ENCODE measurements at places on chromosomes 16 and 17. TPM values are rescaled to one million over a fixed set of nuclear protein-coding genes. Genes with fewer than 3 reads are reported as not detected.

The SLC7A6 gene
- 106 TPM for total RNA-seq

DNA sequence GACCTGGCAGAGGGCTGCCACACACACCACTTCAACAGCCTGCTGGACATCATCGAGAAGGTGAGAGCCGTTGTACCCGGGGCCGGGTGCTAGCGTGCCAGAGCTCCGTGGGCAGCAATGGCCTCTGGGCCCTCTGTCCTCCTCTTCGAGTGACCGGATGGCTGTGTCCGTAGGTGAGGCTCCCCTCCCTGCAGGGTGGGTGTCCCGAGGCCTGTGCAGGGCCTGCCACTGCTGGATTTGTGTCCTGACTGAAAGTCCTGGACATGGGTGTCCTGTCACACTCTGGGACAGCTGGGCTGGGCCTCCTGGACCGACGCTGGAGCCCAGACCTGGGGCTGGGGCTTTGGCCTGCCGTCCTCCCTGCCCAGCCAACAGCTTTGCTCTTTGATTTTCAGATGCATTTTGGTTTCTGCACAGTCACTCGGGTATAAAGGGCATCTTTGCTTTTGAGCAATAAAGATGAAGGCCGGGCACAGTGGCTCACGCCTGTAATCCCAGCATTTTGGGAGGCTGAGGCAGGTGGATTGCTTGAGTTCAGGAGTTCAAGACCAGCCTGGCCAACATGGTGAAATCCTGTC lies 16.7 kb downstream of the TSC2 start:
- peaks cover 24% of the 10 kb centered on the region for H3K36me3 ChIP-seq
- H3K27ac ChIP-seq: no peak overlapping the region
- DNase-seq: no peak
- H3K4me1 ChIP-seq: no peaks in the 10 kb centered on the region
- no peaks in the 10 kb centered on the region for H3K27me3 ChIP-seq
- no peak overlapping the region for H3K4me3 ChIP-seq

DNA sequence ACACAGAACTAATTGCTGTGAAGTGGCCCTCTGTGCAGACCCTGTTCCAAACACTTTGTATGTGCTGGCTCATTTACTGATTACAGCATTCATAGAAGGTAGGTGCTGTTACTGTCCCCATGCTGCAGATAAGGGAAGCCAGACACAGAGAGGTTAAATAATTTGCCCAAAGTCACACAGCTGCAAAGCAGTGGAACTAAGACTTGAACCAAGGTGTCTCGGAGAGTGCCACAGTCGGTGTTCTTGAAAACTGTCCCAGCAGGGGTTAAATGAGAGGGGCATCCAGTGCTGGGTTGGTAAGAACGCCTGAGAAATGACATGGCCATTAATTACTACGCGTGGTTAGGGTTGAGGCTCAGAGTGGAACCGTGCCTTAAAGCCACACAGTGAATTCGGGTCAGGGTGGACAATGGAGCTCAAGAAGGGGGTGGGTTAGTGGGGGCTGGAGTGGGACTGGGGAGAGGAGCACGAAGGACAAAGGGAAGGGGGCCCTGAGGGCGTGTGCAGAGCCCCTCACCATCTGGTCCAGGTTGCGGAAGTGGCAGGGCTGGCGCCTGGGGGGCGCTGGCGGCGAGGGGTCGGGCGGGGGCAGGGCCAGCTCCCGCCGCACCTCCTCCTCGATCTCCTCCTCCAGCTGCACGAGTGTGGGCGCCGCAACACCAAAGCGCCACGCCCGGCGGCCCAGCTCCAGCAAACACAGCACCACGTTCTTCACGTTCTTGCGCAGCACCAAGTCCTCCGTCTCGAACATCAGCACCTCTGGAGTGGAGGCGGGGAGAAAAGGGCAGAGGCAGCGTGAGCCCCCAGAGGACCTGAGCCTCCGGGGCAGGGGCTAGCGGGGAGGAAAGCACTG lies 3.3 kb downstream of the GAS2L2 start:
- H3K27me3 ChIP-seq: peaks cover 37% of the 10 kb centered on the region
- no peak for DNase-seq
- peaks cover 18% of the 10 kb centered on the region for H3K4me1 ChIP-seq
- H3K36me3 ChIP-seq: no peaks in the 10 kb centered on the region
- no peak overlapping the region for H3K27ac ChIP-seq
- peak overlapping the region; percentile 47 for H3K4me3 ChIP-seq

The CCL1 gene
- 111 TPM for total RNA-seq

- no peak for DNase-seq
- H3K27ac ChIP-seq: no peak overlapping the region
- no peaks in the 10 kb centered on the region for H3K4me1 ChIP-seq
Measured at GRCh38 chr17:49547566-49547965, 28.1 kb upstream of the NXPH3 start.

DNA sequence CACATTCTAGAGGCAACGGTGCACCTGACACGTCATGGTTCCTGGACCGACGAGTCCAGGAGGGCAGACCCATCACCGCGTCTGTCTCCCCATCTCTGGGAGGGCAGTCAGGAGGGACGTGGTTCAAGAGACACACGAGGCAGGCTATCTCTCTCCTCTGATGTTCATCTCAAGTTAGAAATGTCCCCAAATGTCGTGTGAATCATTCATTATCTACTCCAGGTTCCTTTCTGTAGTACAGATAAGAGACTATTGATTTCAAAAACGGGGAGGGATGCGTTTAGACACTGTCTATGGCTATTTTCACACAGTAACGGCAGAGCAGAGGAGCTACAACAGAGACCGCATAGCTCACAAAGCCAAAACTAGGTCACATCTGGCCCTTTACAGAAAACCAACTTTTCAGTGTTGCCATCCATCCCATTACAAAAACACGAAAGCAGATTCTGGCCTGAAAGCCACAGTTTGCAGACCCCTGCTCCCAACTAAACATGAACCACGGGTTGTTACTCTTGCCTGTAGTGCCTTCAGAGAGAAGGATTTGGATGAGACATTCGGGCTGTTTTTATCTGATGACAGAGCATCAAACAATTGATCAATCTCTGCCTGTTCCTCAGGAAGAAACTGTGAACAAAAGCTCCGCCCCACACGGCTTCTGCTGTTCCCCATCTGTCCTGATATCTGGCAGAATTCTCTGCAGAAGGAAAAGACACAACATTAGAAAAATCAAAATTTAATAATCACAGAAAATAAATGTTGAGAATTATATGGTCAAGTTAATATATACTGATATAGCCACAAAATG lies 6.8 kb downstream of the MEAK7 start:
- H3K4me1 ChIP-seq: peaks cover 2% of the 10 kb centered on the region
- H3K27me3 ChIP-seq: no peaks in the 10 kb centered on the region
- no peak overlapping the region for H3K27ac ChIP-seq

The TEX19 gene
- total RNA-seq: 0.09 TPM

The PLA2G10 gene
- total RNA-seq: not detected

DNA sequence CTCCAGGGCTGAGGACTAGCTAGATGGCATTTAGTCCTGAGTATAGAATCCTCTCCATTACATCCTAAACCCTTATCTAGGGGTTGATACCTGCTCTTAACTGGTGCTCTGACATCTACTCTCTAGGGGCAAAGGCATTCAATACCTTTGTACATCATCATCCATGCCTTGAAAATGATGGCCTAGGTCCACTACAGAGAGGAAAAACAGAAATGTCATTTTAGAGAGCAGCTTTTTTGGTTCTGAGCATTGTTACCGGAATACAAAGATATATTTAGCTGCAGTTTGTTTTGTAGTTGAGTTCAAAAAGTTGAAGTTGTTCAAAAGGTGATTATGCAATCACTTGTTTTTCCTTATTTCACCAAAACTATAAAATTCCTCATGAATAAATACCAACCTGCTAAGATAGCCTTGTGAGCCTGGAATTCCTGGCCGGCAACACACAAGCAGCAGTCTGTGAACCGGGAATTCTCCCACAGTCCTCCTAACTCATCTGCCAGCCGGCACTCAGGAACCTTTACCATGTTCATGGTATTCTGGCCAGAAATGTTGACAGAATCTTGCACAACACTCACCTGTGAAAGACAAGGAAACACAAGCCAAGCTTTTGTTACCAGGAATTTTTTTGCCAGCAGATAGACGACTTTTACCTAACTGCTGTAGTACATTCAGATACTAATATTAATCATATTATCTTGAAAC lies 35.4 kb downstream of the NXPH3 start:
- peaks cover 37% of the 10 kb centered on the region for H3K36me3 ChIP-seq
- no peak overlapping the region for H3K4me3 ChIP-seq
- peaks cover 4% of the 10 kb centered on the region for H3K4me1 ChIP-seq
- H3K27ac ChIP-seq: no peak overlapping the region

- peaks cover 5% of the 10 kb centered on the region for H3K4me1 ChIP-seq
- H3K4me3 ChIP-seq: no peak overlapping the region
- peaks cover 25% of the 10 kb centered on the region for H3K27me3 ChIP-seq
Measured at GRCh38 chr16:58451945-58452401, 48.0 kb upstream of the NDRG4 start.

The MMP28 gene
- not detected for total RNA-seq

The TBCD gene
- total RNA-seq: 117 TPM

- H3K27me3 ChIP-seq: no peaks in the 10 kb centered on the region
- no peak for DNase-seq
- H3K27ac ChIP-seq: no peak overlapping the region
- no peaks in the 10 kb centered on the region for H3K36me3 ChIP-seq
- no peak overlapping the region for H3K4me3 ChIP-seq
Measured at GRCh38 chr16:88526906-88527185, 43.4 kb upstream of the ZC3H18 start.

The KRTAP9-2 gene
- not detected for total RNA-seq

The KRTAP2-3 gene
- total RNA-seq: not detected

DNA sequence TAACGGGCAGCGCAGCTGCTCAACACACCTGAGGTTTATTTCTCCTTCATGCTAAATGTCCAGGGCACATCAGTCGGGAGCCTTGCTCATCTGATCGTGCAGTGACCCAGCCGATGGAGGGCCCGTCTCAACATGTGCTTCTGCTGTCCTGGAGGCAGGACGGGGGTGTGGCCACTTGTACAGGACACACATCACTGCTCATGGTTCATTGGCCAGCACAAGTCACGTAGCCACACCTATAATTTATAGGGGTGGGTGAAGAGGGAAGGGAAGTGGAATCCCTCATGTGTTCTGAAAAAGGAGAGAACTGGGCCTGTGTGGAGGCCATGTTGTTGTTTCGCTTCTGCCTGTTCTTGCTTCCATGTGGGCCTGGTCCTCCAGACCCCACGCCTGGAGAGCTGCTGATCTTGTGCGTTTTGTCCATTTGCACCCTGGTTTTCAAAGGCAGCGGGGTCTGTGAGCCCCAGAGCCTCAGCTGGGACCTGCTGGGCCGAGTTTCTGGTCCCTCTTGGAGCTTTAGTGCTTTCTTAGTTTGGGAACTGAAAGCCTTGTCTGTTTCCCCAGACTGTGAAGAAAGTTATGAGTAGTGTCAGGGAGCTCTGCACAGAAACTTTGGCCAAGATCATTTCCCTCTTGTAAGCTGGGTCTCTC lies 60.5 kb downstream of the CMIP start:
- H3K4me3 ChIP-seq: no peak overlapping the region
- DNase-seq: no peak
- H3K4me1 ChIP-seq: peaks cover 12% of the 10 kb centered on the region
- H3K27me3 ChIP-seq: no peaks in the 10 kb centered on the region
- no peaks in the 10 kb centered on the region for H3K36me3 ChIP-seq

- DNase-seq: no peak
- H3K27me3 ChIP-seq: peaks cover 4% of the 10 kb centered on the region
- peaks cover 12% of the 10 kb centered on the region for H3K4me1 ChIP-seq
- H3K4me3 ChIP-seq: peak overlapping the region; percentile 75
- no peaks in the 10 kb centered on the region for H3K36me3 ChIP-seq
- no peak overlapping the region for H3K27ac ChIP-seq
Measured at GRCh38 chr16:380762-381011, 1.1 kb downstream of the PGAP6 start.

DNA sequence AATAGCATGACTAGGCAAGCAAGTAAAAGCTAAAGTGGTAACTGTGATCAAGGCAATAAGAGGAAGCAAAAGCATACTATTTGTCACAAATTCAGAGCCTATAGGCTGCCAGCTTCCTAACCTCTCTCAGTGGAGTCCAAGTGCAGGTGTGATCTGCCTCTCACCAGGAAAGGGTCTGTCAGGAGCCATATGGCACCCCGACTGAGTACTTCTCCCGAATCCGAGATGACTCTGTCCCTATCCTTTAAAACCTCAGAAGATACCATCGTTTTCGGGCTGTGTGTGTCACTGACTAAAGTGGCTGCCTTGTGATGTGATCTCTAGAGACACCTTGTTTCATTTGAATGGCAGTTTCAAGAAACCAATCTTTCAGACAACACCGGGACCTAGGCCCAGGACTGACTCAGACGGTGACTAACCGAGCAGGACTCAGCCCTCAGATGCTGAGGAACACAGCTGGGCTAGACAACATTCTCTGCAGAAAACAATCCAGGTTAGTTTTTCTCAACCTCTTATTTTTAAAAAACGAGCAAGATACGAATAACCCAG lies 63.6 kb downstream of the SMG6 start:
- H3K4me1 ChIP-seq: peaks cover 61% of the 10 kb centered on the region
- H3K27ac ChIP-seq: peak overlapping the region; percentile 90
- H3K27me3 ChIP-seq: no peaks in the 10 kb centered on the region

The MBTPS1 gene
- total RNA-seq: 52.3 TPM

DNA sequence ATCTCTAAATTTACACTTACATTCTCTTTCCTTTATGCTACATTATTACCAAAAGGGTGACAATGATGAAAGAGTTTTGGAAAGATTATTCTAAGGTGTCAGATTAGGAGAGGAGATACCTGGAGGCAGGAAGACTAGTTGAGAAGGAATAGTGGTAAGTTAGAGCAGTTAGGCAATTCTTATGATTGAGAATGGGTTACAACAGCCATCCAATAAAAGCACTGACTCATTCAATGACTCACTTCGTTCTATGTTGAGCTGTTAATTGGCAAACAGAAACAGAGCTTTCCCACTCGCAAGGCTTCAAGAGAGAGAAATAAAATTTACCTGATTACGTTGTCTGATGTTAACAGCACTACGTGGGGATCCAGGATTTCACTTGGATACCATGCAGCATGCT lies 5.8 kb downstream of the NUP88 start:
- peaks cover 62% of the 10 kb centered on the region for H3K36me3 ChIP-seq
- H3K27me3 ChIP-seq: no peaks in the 10 kb centered on the region

GRCh38 chr16:87968541-87968940 lies 17.3 kb downstream of the BANP start:
- H3K4me3 ChIP-seq: no peak overlapping the region
- no peak overlapping the region for H3K27ac ChIP-seq
- H3K27me3 ChIP-seq: no peaks in the 10 kb centered on the region
- DNase-seq: no peak

DNA sequence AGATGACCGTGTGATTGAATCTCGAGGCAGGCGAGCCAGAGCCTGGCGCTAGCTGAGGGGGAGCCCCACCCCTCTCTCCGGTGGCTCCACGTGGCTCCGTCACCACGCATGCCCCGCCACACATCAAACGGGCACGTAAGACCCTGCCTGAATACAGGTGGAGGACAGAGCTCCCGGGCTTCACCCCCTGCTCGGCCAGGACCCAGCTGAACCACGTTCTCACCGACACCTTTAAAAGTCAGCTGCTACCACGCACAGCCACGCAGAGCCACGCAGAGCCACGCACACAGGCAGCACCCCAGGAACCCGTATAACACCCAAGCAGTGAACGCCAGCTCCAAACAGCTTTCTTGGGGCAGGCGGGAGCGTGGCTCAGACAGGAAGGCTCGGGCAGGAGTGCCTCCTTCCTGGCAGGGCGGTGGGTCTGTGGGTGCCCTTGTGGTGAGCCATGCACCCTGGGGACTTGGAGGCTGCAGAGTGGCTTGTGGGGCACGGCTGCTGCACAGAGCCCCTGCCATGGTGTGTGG lies 4.4 kb downstream of the TMEM204 start:
- peak overlapping the region; percentile 100 for H3K4me3 ChIP-seq
- peaks cover 44% of the 10 kb centered on the region for H3K36me3 ChIP-seq
- H3K4me1 ChIP-seq: peaks cover 41% of the 10 kb centered on the region
- peak; percentile 70 for DNase-seq
- no peaks in the 10 kb centered on the region for H3K27me3 ChIP-seq
